Omental fat pad (tissue), 4 donors: ENCODE measurements at places on chromosomes 3 and 15.

GRCh38 chr15:92992720-92993119 lies 92.6 kb downstream of the CHD2 start:
- no peak for DNase-seq

DNA sequence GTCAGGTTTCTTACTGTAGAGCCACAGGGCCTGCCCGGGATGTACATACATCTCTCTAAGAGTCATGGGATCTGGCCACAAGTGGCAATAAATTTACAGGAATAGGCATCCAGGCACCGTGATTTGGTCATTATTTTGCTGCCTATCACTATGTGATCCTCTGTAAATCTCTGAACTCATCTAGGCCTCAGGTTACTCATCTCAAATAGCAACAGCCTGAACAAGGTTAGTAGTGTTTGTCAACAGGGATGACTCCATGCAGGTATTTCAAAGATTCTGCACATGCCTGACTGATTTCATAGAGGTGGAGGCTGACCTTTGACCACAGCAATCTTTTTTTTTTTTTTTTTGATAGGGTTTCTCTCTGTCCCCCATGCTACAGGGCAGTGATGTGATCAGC lies 88.8 kb upstream of the TBL1XR1 start:
- DNase-seq: no peak

GRCh38 chr3:136136454-136136853 lies 59.7 kb downstream of the MSL2 start:
- DNase-seq: no peak

GRCh38 chr3:24538891-24539290 lies 44.2 kb upstream of the THRB start:
- DNase-seq: no peak

DNA sequence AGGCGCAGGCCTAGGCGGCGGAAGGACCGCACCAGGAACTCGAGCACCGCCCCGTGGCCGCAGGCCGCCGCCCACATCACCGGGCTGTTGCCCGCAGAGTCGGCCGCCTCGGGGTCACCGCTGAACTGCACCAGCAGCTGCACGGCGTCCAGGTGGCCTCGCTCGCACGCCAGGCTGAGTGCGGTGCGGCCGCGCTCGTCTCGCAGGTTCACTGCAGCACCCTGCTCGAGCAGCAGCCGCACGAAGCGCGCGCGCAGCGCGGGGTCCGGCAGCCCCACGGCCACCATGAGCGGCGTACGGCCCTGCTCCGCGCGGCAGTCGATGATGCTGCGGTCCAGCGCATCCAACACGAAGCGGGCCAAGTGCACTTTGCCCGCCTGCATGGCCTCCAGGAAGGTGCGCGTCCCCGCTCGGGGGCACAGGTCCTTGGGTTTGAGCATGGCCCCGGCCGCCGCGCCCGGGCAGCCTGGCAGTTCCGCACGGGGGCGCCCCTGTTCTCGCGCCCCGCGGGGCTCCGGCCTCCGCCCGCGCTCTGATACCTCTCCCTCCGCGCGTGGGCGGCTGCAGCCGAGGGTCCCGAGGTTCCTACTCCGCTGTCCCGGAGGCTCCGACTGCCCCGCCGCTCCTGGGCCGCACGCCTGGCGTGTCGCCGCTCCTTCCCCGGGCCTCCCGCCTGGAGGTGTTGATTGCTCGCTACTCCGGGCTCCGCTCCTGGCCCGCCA lies 556 bp downstream of the ANKRD63 start:
- no peak for DNase-seq

DNA sequence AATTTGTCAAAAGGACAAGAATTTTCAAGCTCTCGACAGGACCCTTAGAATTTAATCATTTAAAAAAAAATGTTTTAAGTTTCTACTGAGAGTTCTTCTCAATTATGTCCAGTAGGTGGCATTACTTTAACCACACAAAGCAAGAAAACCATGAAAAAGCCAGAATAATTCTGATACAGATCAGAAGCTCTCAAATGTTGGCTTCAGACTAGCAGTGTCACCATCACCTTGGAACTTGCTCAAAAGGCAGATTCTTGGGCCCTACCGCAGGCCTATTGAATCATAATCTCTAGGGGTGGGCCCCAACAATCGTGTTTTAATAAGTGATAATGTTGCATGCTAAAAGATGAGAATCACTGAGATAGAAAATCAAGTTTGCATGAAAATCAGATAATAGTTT lies 99.5 kb upstream of the KCNMB2 start:
- no peak for DNase-seq
